ENCODE measurements at places on chromosomes 6 and 20.

GRCh38 chr6:27871924-27872638 lies 40.1 kb downstream of the OR2B2 start:
- peak; percentile 84 for DNase-seq

DNA sequence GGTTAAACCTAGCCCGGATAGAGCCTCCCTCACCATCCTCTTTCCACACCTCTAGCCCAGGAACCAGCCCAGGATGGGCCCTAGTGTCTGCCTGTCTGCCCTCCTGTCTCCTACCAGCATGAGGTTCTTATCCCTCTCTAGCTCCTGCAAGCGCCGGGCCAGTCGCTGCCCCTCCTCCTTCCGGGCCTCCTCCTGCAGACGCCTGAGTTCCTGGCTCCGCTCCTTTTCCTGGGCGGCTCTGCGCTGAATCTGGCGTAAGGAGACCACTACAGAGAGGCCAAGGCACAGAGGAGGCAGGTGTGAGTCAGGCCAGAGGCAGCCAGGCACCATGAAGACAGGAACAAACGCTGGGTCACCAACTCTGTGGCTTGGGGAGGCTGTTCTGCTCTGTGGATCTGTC lies 4.3 kb upstream of the PSORS1C2 start:
- no peak for DNase-seq

GRCh38 chr20:3316136-3316535 lies 77.1 kb upstream of the SLC4A11 start:
- no peak for DNase-seq

DNA sequence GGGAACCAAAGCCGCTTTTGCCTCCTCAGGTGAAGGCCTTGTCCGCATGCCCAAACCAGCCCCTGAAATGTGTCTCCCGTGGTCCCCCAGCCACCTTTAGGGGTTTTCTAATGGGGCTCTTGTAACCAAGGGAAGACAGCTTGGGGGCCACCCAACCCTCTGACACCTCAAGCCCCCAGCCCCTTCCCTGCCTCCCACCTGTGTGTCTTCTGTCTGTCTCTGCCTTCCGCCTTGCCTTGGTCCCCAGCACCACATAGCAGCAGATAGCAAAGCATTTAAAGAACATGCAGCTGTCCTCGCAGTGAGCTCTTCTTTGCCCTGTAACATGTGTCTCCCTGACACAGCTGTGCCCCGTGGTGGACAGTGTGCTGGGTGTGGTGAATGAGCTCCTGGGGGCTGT lies 9.6 kb downstream of the BPIFB3 start:
- DNase-seq, result no peak

DNA sequence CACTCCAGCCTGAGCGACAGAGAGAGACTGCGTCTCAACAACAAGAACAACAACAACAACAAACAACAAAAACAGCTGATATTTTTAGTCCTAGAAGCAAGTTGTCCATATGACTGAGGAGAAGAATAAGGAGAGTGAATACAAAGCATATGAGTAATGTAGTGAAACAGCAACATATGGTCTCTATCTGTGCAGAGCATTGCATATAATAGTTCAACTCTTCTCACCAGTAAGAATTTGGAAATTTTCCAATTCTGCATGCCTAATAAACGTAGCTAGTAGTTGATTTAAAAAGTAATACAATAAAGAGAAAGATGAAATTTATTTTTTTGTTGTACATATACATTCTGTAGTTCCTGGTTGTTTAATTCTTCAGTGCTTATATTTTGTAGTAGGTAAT lies 129.7 kb upstream of the FAM83B start:
- no peak for DNase-seq

- no peak for DNase-seq
Observed at GRCh38 chr6:43215066-43215465, 14.2 kb downstream of the DNPH1 start.

DNA sequence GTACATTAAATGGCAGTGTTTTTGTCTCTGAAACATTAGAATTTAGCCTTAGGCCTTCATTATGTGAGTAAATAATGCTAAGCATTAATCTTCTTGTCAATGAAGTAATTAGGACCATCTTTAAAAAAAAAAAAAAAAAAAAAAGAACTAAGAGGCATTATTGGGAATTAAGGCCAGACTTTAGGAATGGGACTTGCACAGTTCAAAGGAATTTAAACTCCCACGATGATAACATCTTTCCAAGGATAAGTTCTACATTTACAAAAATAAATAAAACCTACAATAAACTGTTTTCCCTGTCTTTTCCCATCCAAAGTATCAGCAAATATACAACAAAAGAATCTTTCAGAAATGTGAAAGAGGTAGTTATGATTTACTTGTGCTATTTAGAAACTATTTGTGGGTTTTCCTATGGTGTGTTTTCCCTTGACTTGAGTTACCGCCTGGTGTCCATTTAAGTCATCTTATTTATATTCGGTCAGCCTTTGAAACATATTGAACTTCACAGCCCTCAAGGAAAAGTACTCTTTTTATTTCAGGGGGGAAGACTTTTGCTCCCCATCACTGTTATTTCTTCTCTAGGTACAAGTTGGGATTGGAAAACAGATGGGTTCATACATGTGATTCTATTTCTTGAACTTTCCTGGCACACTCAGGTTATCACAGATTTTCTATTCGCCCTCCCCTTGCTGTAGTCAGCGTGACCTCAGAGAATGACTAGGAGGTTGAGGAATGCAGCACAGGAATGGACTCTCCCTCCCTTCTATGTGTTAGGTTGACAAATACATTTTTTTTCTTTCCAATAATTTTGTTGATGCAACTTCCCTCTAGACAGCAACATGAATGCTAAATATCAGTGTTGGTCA lies 13.6 kb downstream of the STMND1 start:
- no peak for DNase-seq

DNA sequence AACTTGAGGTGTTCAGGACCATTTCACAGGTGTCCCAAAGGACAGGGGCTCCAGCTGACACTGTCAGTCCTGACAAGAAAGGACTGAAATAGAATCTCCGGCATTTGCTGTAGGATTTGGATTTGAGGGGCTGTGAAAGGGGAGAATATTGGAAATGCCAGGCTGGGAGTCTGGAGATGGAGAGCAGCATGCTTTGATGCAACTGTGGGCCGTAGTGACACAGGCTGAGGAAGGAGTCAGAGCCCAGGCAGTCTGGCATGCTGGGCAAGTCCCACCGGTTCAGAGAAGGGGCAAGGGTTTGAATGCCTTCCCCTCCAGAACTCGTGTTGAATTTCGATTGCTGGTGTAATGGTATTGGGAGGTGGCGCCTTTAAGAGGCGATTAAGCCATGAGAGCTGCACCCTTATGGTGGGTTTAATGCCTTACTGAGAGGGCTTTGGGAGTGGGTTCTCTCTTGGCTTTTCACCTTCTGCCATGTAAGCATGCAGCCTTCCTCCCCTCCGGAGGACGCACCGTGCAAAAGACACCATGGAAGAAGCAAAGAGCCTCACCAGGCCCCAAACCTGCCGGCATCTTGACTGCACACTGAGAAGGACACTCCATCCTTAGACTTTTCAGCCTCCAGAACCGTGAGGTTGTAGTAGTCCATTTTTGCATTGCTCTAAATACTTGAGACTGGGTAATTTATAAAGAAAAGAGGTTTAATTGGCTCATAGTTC lies 9.4 kb upstream of the PYGB start:
- DNase-seq, result no peak

- no peak for DNase-seq
Observed at GRCh38 chr6:166650047-166650446, 23.0 kb upstream of the RPS6KA2 start.

Measured in NCI-H1092 (cell line).